ENCODE measurements at places on chromosomes 11 and 22.

- DNase-seq = peak; percentile 41
Observed at GRCh38 chr11:12087075-12088004, 23.1 kb upstream of the MICAL2 start.

DNA sequence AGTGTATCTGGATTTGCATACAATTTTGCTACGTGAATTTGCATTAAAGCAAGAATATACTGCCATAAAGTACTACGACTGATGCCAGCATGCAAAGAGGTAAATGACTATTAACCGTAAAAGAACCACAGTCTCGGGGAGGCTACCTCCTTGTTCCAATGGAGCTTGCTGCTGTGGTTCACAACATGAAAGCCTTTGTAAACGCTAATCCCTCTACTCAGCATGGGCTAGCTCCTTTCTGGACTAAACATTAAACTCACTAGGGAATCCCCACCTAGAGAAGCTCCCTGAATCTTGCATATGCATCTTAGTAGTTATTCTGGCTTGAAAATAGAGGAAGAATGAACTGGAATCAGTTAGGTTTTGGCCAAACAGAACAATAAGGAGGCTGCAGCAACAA is 60.5 kb upstream of the ARHGAP32 start:
- DNase-seq = no peak

DNA sequence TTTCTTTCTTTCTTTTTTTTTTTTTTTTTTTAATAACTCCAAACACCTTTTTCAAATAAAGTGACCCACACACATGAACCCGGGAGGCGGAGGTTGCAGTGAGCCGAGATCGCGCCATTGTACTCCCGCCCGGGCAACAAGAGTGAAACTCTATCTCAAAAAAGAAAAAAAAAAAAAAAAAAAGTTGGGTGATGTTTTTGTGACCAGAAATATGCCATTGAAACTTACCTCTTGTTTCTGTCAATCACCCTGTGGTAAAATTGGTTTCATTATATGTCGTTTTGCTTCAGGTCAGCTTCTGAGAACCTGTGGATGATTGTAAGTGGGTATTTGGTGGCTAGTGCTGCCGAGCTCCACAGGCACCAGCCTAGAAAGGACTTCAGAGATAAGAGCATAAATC is 238.8 kb downstream of the TBC1D22A start:
- DNase-seq = no peak

DNA sequence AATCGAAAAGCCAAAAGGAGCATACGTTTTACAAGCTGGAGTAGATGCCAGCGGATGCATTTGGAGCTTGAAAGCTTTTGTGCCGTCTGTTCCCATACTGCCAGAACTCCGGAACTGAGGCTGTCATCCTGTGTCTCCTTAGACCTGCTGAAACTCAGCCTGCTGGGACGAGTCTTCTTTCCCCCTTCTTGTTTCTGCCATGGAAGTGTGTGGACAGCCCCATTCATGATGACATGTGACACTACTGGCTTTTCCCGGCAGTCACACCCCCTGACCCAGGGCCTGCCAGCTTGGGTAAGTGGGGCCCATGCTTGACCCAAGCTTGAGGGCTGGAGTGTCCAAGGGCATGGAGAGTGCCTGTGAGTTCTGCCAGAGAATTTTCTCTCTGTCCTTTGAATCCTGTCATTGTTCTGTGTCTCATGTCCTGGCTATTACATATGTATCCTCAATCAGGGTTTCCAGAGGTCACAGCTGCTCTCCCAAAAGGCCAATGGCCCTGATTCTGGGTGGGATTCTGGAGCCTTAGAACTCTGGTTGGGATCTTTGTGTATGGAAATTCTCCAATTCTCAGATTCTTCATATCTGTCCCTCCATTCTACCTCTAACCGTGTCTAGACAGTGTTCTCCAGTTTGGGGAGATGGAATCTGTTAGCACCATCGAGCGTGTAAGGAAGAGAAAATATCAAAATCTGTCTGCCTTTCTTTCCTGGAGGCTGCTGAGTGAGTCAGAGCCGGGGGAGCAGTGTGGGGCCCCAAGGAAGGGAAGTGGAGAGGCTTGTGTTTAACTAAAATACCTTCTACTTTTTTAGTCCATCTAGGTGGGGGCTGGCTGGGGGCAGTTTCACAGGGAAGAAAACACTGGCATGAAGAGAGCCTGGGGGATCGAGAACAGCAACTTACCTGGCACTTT is 73.2 kb downstream of the KIAA1671 start:
- DNase-seq = no peak

DNA sequence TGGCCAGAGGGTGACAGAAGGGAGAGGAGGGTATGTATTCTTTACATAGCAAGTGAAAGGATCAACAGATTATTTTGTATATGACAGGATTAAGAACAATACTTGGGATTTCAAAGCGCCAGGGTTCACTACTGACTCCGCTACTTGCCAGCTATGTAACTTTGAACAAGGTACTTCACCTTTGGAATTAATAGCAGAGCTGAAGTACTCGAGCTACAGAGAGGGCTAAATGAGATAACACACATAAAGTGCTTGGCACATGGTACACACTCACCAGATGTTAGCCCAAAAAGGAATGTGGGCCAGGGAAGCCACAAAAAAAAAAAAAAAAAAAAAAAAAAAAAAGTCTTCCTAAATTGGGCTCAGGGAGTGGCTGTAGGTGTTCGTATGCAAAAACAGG is 408.4 kb downstream of the BUD13 start:
- no peak for DNase-seq

DNA sequence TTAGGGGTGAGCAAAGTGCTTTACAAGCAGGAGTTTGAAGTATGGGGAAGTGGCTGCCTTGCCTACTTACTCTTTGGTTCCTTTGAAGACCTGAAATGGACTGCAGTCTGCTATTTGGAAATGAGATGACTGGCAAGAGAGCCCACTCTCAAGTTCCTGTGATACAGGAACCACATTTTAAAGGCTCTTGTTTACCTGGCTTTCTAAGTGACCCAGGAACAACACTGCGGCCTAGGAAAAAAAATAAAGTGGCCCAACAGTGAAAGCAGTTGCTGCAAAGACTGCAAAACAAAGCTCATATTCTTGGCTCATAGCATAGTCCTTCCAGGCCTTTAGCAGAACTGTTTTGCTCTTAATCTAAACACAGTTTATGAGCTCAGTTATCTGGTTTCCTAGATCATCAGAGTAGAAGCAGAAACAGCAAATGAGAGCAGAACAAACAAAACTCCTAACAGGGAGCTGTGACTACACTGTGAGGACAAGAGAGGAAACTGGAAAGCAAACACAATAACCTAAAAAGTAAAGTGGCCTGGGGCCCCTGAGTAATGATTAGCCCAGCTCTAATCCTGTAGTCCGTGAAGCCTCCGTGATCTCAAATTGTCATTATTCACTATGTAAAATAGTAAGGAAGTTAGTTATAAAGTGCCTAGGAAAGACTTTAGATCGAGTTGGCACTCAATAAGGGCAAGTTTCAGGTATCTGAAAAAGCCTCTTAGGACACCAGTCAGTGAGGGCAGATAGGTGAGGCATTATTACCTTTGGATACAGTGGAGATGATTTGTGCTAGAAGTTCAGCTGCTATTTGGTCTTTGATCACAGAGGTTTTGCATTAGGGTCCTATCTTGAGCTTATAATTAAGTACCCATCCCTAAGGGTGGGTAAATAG is 11.5 kb downstream of the CCDC117 start:
- no peak for DNase-seq

GRCh38 chr11:44601471-44602370 is 36.3 kb downstream of the CD82 start:
- DNase-seq = peak; percentile 60
